AG04450 (cell line): ENCODE measurements at places on chromosomes 5 and 9.

- no peak for DNase-seq
Observed at GRCh38 chr5:158869854-158870253, 229.9 kb downstream of the EBF1 start.

GRCh38 chr5:157271740-157272271, 5.9 kb downstream of the CYFIP2 start:
- DNase-seq, result no peak

- DNase-seq, result no peak
Observed at GRCh38 chr9:88932766-88933165, 58.5 kb upstream of the S1PR3 start.

DNA sequence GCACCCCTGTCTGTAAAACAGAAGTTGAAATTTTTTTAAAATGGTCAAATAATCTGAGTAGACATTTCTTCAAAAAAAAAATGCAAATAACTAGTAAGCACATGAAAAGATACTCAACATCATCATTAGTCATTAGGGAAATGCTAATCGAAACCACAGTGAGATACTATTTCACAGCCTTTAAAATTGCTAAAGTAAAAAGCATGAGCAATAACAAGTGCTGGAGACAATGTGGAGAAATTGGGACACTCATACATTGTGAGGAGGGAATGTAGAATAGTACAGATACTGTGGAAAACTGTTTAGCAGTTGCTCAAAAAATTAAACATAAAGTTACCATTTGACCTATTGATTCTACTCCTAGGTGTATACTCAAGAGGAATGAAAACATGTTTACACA, 58.4 kb upstream of the RUSC2 start:
- no peak for DNase-seq
